Stimulated activated CD4-positive, alpha-beta T cell treated with anti-CD3 and anti-CD28 coated beads, Interleukin-15, amount 100 ng/mL, for 24 hours (primary cell): ENCODE measurements at places on chromosomes 13 and 19.

DNA sequence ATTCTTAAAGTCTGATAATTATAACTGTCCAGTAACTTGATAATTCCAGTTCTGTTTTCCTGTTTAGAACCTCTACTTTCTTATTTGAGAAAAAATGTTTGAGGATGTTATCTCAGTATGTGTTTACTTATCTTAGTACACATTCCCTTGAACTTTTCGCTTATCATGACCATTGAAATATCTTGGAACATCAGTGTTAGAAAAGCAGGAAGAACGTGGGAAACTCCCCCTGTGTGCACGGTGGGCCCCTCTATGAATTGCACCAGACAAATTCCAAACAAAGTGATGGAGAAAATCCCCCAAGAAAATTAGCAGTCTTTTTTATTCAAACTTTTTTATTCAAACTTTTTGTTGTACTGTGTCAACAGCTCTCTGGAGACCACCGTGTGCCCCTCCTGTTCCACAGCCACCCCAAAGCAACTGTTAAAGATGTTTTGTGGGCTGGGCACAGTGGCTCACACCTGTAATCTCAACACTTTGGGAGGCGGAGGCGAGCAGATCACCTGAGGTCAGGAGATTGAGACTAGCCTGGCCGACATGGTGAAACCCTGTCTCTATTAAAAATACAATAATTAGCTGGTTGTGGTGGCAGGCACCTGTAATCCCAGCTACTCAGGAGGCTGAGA is 78.3 kb upstream of the PEG3 start:
- DNase-seq: no peak

DNA sequence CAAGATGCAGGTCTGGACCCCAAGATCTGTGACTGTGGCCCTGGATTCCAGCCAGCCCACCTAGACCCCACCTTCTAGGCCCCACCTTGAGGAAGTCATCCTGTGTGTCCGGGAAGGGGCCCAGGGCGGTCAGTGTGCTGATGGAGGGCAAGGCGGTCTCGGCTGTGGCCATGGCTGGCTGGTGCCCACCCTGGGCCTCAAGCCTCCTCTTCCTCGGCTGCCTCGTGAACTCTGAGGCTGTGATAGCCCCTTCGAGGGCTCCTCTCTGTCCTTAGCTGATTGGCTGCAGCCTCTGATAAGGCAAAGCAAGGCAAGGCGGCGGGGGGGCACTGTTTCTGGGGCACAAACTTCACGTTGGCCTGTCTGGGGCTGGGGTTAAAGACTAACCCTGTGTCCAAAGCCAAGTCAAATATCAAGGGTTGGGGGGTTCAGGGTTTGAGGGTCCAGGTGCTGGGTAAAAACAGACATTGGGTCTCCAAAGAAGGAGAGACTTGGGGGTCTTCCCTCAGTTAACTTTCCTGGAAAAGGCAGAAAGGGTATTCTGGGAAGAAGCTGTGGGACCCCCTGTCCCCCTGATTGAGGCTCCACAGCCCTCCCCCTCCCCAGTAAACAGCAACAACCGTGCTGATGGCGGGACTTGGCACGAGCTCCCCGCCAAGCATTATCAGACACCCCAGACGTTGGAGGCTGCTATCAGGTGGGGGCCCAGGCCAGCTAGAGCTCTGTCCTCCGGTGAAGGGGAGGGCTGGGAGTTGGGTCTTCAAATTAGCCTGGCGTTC is at the start of gene KLF1:
TSS of gene KLF1 (minus strand) at position 233 of the 779 bp plus-strand sequence. CDS start at position 172, 61 bp downstream.
- DNase-seq: no peak

- no peak for DNase-seq
These were observed 22.3 kb downstream of the TEX29 start for GRCh38 chr13:111342721-111343120.

- DNase-seq: no peak
These were observed 313.7 kb upstream of the ATXN8OS start for GRCh38 chr13:69793783-69794453.

DNA sequence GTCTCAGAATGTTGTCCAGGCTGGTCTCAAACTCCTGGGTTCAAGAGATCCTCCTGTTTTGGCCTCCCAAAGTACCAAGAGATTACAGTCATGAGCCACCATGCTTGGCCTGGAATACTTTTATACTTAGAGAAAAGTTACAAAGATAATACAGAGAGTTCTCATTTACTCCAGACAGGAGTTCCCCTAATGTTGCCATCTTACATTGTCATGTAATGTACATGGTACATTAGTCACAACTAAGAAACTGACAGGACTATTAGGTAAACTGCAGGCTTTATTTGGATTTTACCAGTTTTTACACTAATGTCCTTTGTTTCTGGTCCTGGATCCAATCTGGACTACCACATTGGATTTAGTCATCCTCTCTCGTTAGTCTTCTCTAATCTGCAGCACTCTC is 2.3 kb upstream of the C19orf84 start:
- no peak for DNase-seq

DNA sequence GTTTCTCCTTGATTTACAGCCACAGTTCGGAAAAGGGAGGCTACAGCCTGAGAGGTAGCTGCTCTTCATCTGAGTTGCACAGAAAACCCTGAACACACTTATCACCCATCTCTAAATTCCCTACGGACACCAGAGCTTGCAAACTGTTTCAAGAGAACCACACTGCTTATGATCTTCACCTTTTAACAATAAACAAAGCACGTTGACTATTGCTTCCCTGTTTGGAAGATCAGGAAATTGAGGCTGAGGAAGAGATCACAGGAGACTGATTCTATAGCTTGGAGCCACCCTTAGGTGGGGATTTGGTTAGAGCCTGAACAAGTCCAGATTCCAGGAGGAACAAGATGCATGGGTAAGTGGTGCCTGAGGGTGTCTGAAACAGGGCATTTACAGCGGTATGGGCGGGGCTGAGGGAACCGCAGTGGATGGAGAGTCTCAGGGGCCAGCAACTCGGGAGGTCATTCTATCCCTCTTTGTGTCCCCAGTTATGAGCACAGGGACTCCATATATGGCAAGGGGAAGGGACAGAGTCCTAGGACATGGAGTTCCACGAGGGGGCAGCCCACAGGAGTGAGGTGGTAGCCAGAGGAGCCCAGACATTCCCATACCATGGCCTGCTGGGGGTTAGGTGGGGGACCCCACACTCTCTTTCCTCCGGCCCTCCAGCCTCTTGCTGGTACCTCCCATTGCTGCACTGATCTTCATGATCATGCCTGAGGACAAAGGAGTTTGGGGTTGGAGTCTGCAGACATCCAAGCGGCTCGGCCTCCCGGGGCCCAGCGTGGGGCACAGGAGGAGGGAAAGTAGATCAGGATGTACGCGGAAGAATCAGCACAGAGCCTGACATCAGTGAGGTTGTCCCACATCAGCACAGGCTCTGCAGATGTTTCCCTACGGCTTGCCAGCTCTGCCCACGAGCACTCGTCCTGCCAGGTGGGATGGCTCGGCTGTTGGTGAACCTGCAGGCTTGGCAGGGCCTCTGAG is 162.3 kb upstream of the ZNF536 start:
- DNase-seq: no peak
